ENCODE measurements at places on chromosomes 16 and 17.

DNA sequence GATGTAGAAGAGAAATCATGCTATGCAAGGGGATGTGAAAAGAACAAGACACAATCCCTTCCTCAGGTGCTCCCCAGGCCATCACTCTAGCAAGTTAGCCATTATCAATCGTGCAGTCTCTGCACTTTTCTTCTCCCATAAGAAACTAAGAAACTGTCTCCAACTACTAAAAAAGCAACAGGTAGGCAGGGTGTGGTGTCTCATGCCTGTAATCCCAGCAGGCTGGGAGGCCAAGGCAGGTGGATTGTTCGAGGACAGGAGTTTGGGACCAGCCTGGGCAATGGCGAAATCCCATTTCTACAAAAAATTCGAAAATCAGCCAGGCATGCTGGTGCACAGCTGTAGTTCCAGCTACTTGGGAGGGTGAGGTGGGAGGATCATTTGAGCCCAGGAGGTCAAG, 13.8 kb downstream of the PARN start:
- no peak for DNase-seq

GRCh38 chr17:57091186-57091618, 6.2 kb downstream of the AKAP1 start:
- DNase-seq = no peak

DNA sequence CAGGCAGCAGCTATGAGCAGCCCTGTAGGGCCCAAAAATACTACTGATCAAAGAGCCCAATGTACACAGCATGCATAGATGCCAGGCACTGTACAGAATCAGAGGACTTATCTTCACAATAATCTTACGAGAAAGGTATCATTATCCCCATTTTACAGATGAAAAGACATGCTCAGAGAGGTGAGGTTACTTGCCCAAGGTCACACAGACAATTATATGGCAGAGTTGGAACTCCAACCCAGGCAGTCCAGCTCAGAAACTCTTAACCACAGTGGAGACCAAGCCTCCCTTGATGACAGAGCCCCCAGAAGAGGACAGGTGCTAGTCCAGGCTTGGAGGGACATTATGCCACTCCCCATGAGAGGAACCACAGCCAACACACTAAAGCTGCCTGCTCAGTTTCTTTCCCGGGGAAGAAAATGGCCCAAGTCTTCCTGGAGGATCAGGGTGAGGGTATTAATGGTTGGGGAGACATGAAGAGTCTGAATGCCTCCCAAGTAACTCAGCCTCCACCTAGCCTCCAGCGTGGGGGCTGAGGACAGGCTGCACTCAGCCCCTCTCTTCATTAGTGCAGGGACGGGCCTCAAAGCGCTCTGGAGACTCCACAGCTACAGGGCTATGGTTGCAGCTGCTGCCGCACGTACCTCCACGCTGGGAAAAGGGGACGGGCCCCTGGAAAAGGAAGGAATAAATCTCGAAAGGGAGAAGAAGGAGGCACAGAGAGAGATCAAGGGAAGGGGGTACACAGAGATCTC, 826 bp downstream of the UNC119 start:
- no peak for DNase-seq

DNA sequence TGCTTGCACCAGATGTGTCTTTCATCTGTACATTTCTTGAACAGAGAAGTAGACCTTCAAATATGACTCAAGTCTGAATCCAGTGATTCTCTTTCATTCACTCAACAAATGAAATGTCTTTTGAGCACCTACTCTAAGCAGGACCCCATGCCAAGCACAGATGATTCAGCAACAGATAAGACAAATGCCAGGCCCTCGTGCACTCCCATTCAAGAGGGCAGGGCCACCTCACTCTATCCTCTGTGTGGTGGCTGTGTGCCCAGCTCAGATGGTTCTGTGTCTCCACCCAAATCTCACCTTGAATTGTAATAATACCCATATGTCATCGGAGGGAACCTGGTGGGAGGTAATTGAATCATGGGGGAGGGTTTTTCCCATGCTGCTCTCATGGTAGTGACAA, 74.1 kb upstream of the NKD1 start:
- DNase-seq = no peak

DNA sequence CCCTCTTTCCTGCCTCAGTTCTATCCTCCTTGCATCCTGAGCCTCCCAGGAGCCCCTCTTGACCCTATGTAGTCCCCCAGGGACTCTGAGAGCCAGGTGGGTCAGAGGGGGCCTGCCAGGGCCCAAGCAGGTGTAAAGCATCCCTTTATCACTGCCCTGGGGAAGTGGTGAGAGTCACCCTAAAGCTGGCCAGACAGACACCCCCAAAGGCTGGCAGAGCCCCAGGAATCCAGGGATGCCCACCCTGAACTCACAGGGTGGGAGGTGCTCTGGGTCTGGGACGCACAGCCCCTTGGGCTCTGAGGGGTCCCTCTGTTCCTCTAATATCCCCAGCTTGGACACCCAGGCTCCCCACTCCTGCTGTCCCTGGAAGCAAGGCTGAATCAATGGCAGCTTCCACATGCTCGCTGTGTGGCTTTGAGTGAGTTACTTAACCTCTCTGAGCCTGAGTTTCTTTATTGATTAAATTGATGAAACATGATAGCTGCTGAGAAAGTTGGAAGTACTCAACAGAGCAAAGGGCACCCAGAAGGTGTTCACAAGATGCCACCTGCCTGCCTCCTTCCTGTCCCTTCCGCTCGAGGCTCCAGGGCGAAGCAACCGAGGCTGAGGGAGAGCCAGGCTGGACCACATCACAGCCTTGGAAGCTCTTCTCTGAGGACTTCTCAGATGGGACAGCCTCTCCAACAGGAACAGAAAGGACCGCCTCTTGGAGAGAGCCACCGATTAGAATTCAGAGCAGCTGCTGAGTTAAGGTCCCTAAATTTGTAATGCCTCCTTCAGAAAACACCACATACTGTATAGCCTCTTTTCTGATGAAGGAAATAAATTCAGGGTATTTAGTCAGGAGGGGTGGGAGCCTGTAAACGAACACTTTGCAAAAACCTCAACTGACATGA, 67.1 kb upstream of the DOC2B start:
- DNase-seq = no peak

DNA sequence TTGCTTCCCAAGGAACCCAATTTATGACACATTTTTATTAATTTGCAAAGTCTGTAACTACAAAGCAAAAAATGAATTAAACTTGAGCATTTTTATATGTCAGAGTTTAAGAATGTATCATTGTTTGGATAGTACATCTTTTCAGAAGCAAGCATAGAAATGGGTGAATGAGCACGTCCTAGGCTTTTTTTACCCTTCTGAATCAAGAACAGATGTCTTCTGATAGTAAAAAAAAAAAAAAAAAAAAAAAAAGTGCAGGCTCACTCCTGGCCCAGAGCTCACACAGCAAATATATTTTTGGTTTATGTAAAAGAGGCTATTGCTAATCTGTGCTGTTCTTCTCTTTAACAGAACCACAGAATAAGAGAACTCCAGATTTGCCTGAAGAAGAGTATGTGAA, 6.3 kb downstream of the TERF2IP start:
- DNase-seq = no peak

DNA sequence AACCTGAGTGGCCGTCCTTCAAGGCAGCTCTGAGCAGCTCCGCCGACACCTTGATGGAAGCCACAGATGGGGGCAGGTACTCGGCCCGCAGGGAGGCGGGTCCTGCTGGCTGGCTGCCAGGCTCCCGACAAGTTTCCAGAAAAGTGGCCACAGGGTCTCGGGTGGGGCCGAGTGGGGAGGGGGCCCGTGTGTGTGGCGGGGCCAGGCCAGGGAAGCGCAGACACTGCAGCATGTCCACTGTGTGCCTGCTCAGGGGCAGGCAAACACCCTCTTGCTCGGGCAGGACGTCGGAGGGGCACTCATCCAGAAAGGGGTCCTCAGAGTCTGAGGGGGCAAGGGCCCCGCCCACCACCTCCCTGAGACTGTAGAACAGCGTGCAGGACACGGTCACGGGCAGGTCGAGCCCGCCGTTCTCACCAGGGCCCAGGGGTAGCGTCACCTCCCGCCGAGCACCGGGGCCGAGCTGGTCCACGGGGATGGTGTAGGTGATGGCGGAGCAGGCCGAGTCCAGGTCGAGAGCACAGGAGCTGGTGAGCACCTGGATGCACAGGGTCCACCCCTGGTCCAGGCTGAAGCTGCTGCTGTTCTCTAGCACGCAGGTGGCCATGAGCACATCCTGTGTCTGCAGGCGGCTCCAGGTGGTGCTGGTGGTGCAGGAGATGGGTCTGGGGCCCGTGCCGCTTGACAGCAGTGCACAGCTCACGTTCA, 5.1 kb downstream of the FAAP100 start:
- DNase-seq = no peak
